ENCODE measurements at places on chromosomes 6 and 20.

DNA sequence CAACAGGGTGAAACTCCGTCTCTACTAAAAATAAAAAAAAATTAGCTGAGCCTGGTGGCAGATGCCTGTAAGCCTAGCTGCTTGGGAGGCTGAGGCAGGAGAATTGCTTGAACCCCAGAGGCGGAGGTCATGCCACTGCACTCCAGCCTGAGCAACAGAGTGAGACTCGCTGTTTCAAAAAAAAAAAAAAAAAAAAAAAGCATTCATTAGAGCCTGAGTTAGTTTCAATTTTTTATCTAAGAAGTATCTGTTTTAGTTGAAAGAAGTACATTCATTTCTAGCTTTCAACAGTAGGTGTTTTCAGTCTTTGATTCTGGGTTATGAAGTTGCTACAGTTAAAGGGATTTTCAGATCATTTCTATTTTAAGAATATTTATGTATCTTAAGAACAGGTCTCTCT lies 42.2 kb downstream of the ZNF292 start:
- DNase-seq = no peak

- DNase-seq = no peak
Observed at GRCh38 chr20:61387204-61387953, 135.3 kb downstream of the CDH4 start.

DNA sequence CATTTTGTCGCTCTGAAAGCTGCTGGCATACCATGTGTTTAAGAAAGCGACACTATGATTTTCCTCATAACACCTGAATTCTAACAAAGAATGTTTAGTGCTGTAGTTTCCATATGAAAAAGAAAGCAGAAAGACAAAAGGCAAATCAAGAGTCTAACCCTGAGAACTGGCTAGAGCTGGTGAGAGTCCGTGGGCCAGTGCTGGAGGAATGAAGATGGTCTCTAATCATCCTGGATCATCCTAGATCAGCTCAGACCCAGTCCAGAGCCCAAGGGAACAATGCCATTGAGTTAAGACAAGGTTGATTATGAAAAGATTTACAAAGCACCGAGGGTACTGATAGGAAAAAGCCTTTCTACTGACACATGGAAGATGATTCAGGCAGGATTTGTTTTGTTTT lies 73.0 kb upstream of the MYLIP start:
- no peak for DNase-seq

DNA sequence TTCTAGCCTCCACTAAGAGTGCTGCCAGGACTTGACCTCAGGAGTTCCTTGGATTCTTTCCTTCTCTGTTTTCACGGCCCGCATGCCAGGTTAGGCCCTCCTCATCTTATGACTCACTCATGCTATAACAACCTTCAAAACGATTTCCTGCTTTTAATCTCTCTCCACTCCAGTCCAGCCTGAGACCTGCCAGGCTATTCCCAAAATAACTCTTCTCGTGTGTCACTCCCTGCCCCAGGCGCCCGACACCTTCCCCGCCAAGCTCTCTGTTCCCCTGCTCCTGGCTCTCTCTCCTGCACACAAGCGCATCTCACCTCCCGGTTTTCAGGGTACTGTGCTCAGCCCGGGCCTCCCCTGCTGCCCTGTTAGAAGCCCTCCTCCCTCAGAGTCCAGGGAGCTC lies 64.1 kb upstream of the RPS6KA2 start:
- no peak for DNase-seq

DNA sequence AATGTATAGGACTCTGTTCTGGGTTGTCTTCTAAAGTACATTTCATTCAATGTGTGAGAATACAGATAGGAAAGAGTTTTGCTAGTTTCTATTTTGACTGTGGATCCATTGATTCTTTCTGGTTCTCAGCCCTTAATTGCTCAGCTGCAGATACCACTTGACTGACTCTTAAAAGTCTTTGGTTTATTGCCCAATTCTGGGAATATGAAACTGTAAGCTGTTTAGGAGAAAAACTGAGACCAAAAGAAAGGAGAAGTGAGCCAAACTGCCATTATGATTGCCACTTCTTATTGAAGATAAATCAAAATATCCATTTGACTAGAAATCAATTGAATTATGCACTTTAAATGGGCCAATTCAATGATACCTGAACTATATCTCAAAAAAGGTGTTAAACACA lies 211.4 kb downstream of the ESR1 start:
- no peak for DNase-seq

DNA sequence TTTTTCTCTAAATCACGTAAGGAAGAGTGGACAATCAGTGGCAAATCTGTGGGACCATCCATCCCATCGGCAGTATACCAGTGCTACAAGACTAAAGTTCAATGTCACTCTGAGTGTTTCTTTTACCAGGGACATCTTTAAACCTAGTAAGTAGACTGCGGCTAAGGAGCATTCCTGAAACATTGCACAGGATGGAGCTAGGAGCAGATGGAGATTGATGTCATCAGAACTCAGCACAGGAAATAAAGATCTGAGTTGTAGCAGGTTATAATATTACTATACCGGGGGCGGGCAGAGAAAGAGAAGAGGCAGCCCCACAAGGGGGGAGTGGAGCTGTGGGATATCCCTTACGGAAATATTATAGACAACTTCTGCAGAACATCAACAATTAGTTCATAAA lies 162.1 kb downstream of the MTFR2 start:
- DNase-seq = no peak

DNA sequence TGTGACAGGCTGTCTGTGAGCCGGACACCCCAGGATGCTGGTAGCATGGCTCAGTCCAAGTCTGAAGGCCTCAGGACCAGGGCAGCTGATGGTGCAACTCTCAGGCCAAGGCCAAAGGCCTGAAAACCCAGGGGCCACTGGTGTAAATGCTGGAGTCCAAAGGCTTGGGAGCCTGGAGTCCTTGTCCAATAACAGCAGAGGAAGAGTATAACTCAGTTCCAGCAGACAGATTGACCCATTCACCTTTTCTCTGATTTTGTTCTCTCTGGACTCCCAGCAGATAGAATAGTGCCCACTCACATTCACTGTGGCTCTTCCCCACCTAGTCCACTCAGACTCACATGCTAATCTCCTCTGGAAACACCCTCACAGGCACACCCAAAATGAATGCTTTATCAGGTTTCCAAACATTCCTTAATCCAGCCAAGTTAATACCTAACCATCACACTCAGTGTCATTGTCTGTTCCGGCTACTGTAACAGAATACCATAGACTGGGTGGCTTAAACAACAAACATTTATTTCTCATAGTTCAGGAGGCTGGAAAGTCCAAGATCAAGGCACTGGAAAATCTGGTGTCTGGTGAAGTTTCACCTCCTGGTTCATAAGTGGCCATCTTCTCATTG lies 5.0 kb upstream of the TRAF3IP2 start:
- DNase-seq = no peak

DNA sequence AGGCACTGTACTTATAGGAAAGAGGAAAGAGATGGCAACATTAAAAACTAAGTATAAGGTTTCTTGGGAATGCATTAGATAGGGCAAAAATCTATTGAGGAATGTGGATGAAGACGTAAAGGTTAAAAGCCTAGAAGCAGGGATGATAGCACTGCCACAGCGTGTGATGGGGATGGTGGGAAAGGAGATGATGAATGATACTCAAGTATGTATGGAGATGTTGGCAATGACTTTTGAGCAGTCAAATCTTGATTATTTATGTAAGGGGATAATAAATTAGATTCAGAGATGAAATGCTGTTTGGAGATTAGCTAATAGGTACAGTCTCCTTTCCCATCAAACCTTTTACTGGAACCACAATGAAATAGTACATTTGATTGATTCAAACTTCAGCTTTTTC lies 432.8 kb downstream of the GRIK2 start:
- DNase-seq = no peak

DNA sequence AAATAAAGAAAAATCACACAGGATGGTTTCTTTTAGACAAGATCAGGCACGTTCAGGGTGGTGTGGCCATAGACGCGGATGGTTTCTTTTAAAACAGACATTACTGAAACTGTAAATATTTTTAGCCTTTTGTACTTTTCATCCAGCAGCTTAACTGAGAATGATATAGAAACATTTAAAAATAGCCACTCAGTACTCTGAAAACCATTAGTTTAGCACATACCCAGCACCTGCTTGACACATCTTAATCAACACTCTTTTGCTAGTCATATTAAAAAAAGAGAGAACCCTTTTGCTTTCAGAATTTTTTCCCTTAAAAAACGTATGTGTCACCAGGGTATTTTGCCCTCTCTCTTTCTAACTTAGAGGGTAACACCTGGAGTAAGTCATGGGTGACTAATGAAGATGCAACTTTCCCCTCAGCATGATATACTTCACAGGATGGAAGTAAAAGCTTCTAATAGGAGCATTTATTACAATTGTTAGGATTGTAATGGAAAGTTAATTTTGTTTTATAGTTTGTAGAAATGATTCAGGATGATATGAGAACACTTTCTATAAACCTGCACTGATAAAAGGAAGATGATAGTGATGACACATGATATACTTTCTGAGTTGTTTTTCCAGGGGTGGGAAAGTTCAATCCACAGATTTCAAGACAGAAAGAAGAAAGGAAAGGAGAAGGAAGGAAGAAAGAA lies 45.2 kb downstream of the BACH2 start:
- DNase-seq = no peak

DNA sequence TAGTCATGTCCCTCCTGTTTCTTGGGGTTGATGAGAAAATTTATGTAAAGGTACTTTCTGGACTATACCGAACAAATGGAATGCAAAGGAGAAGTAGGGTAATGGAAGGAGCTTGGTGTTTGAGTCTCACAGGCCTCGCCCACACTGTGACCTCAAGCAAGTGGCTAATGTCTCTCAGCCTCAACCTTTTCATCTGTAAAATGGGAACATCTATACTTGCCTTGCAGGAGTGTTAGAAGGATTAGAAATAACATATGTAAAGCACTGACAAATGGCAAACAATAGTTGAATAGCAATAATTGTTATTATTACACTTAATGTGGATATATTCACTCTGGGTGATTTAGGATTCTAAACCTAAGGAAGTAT lies 8.9 kb upstream of the PKIG start:
- no peak for DNase-seq

- no peak for DNase-seq
Observed at GRCh38 chr6:21323577-21323976, 270.0 kb upstream of the SOX4 start.

DNA sequence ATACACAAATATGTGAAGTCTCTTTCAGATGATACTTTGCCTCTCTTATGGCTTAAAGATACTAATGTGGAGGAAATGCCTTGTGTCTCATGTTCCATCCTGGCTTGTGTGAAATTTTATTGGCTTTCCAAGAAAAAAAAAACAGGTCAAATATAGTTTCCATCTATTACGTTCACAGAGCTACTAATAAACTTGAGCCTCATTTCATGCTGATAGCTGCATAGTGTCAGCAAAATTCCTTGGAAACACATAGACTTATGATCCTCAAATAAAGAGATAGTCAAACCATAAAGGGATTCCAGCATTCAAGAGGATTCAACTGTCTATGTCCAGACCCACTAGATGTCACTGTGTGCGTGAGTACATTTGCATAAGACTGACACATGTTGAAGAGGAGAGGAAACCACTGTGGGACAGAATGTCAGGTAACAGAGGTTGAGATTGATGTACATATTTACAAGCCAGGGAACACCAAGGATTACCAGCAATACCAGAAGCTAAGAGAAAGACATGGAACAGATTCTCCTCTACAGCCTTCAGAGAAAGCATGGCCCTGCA lies 266.6 kb downstream of the COL12A1 start:
- DNase-seq = no peak

GRCh38 chr6:109393886-109394281 lies 11.6 kb upstream of the CD164 start:
- no peak for DNase-seq

DNA sequence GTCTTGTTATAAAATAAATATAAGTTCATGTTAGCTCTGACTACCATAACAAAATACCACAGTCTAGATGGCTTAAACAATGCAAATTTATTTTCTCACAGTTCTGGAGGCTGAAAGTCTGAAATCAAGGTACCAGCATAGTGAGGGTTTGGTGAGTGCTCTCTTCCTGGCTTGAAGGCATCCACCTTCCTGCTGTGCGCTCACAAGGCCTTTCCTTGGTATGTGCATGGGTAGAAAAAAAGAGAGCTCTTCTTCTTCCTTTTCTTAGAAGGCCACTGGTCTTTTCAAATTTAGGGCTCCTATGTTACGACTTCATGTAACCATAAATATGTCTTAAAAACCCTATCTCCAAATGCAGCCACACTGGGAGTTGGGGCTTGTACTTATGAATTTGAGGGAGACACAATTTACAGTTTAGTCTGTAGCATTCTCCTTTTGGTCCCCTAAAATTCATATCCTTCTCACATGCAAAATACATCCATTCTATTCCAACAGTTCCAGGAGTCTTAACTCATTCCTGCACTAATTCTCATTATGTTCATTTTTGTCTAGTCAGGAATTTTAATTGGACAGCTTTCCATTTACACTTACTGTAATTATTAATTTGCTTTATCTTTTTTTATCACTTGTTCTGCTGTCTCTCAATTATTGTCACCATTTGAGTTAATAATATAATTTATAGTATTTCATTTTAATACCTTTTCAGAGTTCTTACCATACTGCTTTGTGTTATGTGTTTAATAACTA lies 381.9 kb upstream of the EPHA7 start:
- DNase-seq = no peak

GRCh38 chr6:14965424-14966075 lies 280.3 kb upstream of the JARID2 start:
- no peak for DNase-seq

GRCh38 chr6:101232961-101233360 lies 160.5 kb upstream of the GRIK2 start:
- DNase-seq = no peak

DNA sequence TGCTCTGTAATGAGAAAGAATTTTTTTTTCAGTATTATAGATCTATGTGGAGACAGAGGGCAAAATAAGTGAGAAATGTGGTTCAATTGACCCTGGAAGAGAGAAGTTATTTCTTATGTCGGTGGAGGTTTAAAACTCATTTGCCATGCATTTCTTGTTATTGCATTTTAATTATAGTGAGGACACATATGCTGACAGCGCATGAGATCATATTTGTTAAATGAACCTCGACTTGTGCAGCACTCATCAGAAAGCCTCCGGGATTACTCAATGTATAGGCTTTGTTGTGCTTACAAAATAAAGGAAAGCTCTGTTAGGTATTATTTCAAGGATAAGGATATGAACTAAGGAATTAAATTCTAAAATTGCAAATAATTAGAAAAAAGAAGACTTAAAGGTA lies 915.1 kb upstream of the MAP3K7 start:
- no peak for DNase-seq

DNA sequence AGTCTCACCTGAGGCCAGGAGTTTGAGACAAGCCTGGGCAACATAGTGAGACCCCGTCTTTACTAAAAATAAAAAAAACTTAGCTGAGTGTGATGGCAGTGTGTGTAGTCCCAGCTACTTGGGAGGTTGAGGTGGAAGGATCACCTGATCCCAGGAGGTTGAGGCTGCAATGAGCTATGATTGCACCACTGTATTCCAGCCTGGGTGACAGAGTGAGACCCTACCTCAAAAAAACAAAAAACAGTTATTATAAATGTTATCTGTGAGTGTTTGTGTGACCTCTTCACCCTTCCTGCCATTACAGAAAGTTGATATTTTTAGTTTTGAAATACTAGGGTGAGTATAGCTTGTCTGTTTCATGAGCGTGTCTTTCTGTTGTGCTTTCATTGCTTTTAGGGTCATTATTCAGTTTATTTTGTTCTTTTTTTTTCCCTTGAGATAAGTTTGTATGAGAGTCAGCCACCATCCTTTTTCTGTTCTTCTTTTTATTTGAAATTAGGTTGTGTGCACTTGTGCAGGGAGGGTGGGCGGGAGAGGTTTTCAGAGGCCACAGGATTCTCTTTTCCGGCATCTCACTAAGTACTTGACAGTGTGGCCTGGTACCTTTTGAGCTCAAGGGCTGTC lies 26.2 kb downstream of the CDYL start:
- no peak for DNase-seq

Measured in activated CD4-positive, alpha-beta T cell treated with anti-CD3 and anti-CD28 coated beads for 24 hours (primary cell).